ENCODE measurements at places on chromosomes 1 and 21. TPM values are rescaled to one million over a fixed set of nuclear protein-coding genes. Genes with fewer than 3 reads are reported as not detected.

Gene PCSK9
- not detected for total RNA-seq

Gene MSH4
- total RNA-seq = 0.35 TPM

Gene AVPR1B
- not detected for total RNA-seq

Gene DISC1
- 3.9 TPM for total RNA-seq

Gene LRRC71
- not detected for total RNA-seq

Gene PCBP3
- 3.7 TPM for total RNA-seq

Gene PLD5
- not detected for total RNA-seq

Gene ILF2
- total RNA-seq = 60.4 TPM

Gene MAGI3
- 4.6 TPM for total RNA-seq

Gene C1orf185
- not detected for total RNA-seq

Gene CHRM3
- total RNA-seq = 0.35 TPM

Gene CRP
- not detected for total RNA-seq

Gene CD84
- total RNA-seq = 3.4 TPM

Gene TMEM51
- 4.7 TPM for total RNA-seq

Gene C1orf21
- 54.5 TPM for total RNA-seq

Gene KLF17
- not detected for total RNA-seq

Gene C8B
- total RNA-seq = not detected

Gene RAP1A
- total RNA-seq = 107 TPM

Gene ORC1
- 0.46 TPM for total RNA-seq

Gene TRABD2B
- total RNA-seq = 0.57 TPM

Gene PDPN
- 24.1 TPM for total RNA-seq

Gene LORICRIN
- not detected for total RNA-seq

Gene C1orf115
- total RNA-seq = 22.4 TPM

Gene SYNC
- total RNA-seq = 24.7 TPM

Gene TMOD4
- total RNA-seq = not detected

Gene S100A7A
- total RNA-seq = not detected

Gene NTNG1
- 0.38 TPM for total RNA-seq

Gene HSF2BP
- total RNA-seq = not detected

Gene ELAPOR1
- 0.22 TPM for total RNA-seq

Gene PODN
- 35.3 TPM for total RNA-seq

Gene CIART
- total RNA-seq = 12.8 TPM

Gene TMCC2
- 1.2 TPM for total RNA-seq

Gene ANGEL2
- 14.3 TPM for total RNA-seq

Gene ELF3
- total RNA-seq = 0.54 TPM

Gene NID1
- total RNA-seq = 65.8 TPM
